Activated CD4-positive, alpha-beta memory T cell treated with anti-CD3 and anti-CD28 coated beads, Interleukin-2, amount 10 ng/mL, durations not matched to agents 7 days and 5 days (primary cell): ENCODE measurements at places on chromosomes 12 and 14.

GRCh38 chr12:108123402-108123801, 5.7 kb upstream of the WSCD2 start:
- no peak for DNase-seq

- DNase-seq, result no peak
These were observed 1117.5 kb downstream of the AACS start for GRCh38 chr12:126182619-126183236.

- no peak for DNase-seq
These were observed 23.6 kb upstream of the ATF1 start for GRCh38 chr12:50740307-50740706.

DNA sequence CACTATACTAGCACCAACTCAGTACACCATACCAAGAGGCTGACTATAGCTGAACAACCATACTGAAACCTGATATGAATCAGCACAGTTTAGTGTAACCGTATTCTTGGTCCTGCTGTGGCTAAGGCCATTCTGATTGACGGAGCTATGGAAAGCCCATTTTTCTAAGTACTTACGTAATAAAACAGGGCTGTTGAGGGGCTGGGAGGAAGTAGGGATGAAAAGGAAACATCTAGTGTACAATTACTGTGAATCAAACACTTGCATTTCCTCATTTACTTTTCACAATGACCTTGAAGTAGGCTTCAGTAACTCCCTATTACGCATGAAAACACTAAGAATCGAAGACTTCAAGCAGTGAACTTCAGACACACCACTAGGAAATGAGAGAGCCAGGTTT, 198.2 kb downstream of the BTG1 start:
- no peak for DNase-seq

GRCh38 chr12:116879509-116880212, 1.6 kb downstream of the HRK start:
- DNase-seq, result no peak

- DNase-seq, result no peak
These were observed 104.9 kb downstream of the ATP23 start for GRCh38 chr12:58046271-58046670.

DNA sequence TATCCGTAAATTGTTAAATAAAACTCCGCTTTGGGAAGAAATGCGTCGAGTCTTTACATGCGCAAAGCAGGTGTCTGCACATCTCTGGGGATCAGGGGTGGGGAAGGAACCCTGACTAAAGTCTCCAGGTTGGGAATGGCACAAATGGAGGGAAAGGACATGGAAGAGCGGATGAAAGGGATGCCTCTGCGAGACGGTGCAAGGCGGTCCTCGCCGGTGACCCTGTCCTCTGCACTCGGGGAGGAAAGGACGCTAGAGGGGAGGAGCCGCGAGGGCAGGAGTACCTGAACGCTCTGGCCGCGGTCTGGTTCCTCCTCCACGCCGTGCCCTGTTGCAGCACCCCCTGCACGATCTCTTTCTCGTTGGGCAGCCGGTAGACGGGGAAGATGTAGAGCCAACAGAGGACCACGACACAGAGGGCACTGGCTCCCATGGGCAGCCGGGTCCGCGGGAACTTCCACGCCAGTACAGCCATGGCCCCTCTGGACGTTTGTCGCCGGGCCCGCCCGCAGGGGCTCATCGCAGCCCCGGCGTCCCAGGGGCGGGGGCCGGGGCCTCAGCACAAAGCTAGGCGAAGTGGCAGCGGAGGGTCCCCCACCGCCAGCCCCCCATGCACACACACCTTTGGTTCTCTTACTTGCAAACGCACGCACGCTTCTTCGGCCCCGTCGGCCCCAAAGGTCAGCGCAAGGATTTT, 646 bp downstream of the ST8SIA1 start:
- DNase-seq, result no peak

- DNase-seq, result no peak
These were observed 296.6 kb downstream of the ADGRD1 start for GRCh38 chr12:131250028-131250950.
